ENCODE measurements at places on chromosomes 2 and 18. TPM values are rescaled to one million over a fixed set of nuclear protein-coding genes. Genes with fewer than 3 reads are reported as not detected.
A peak's percentile ranks its signal among the peaks of the same experiment; 100 is the strongest.

The SP5 gene
- 0.10 TPM for total RNA-seq

The TTN gene
- 26.2 TPM for total RNA-seq

The SERPINB12 gene
- not detected for total RNA-seq

The PRKAG3 gene
- 0.16 TPM for total RNA-seq

GRCh38 chr2:161239326-161240109, 68.7 kb upstream of the PSMD14 start:
- no peak for DNase-seq

GRCh38 chr2:189829102-189829833, 45.0 kb downstream of the PMS1 start:
- DNase-seq, result no peak

GRCh38 chr2:15666861-15667808, 75.5 kb downstream of the DDX1 start:
- no peak for DNase-seq

DNA sequence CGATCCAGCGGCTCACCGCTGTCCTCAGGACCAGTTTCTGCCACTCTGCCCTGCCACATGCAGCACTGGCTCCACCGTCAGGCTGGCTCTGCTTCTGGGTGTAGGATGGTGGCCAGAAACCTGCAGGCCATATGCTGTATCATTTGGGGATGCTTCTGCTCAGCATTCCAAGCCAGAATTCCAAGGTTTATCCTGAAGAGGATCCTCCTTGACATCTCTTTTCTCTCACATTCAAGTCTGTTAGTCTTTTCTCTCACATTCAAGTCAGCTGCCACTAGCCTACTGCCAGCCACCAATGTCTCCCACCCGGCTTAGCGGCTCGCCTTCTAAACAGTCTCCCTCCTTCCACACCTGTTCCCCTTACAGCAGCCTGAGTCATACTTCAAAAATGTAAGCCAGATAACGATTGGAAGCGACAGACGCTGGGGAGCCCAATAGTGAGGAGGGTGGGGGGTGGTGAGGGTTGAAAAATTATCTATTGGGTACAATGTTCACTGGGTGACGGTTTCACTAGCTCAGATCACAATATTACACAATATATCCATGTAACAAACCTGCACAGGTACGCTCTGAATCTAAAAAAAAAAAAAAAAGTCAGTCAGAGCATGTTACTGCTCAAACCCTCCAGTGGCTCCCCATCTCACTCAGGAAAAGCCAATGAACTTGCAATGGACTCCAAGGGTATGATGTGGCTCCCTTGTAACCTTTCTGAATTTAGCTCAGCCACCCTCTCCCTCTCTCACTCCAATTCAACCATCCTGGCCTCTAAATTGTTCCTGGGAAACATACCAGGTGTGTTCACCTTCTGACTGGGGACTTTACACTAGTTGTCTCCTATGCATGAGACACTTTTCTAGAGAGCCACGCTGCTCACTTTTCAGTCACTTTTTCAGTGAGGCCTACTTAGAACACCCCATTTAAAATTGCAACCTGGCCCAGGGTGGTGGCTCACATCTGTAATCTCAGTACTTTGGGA, 38.8 kb upstream of the SP3 start:
- DNase-seq, result peak; percentile 83

DNA sequence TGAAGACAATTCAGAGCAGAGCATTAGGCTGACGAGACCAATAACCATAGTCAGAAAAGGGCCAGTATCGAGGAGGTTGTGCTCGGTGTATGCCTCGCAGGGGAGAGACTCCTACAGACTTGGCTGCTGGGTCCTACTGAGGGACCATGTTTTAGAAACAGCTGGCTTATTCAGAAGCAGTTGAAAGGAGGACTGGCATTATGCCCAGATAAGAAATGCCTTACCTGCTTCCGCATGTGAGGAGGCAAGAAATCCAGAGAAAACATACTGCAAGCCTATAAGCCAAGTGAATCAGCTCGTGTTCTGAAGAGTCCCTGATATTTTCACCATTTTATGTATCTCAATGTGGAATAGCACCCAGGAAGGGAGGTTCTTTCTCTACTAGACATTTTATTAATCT, 434.7 kb downstream of the GRB14 start:
- peak; percentile 26 for DNase-seq

DNA sequence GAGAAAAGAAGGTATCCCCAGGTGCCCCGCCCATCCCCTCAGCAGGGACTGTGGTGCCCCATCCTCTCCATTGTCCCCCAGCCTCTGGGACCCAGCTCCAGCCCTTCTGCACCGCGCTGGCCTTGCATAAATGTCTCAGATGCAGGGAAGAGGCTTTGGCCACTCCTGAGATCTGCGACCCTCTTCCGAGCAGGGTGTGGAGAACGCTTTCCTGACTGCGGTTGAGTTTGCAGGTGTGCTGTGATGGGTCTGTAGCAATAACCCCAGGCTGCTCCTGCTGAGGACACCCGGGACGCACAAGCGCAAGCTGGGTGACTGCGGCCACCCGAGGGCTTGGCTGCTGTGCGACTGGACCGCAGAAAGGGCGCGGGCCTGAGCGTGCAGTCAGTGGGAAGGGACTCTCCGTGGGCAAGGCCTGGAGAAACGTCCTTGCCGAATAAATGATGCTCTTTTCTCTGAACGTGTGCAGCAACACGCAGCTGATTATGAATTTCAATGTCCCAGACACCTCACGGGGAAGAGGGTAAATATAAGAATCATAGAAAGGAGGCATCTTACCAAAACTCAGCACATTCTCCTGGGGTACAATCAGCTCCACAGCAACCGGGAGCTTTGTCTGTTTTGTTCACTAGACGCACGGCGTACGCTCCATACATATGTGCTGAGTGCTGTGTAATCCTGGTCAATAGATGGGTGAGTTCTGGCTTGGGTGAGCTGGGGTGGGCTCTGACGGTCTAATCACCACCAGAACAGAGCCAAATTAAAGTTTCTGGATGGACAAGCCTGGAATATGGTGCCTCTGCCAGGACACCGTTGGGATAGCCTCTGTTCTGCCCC, 67.5 kb upstream of the ZNF516 start:
- DNase-seq, result no peak

GRCh38 chr2:45769056-45769455, 117.6 kb downstream of the PRKCE start:
- DNase-seq, result no peak

GRCh38 chr2:85501248-85501647, 37.7 kb upstream of the MAT2A start:
- DNase-seq, result peak; percentile 56

GRCh38 chr18:906416-907114, 1.9 kb downstream of the ADCYAP1 start:
- no peak for DNase-seq

Data from SJCRH30 (cell line).